Activated CD4-positive, alpha-beta T cell treated with anti-CD3 and anti-CD28 coated beads, Interleukin-2, amount 50 U/mL, for 48 hours (primary cell): ENCODE measurements at places on chromosomes 5 and 9.
A peak's percentile ranks its signal among the peaks of the same experiment; 100 is the strongest.

DNA sequence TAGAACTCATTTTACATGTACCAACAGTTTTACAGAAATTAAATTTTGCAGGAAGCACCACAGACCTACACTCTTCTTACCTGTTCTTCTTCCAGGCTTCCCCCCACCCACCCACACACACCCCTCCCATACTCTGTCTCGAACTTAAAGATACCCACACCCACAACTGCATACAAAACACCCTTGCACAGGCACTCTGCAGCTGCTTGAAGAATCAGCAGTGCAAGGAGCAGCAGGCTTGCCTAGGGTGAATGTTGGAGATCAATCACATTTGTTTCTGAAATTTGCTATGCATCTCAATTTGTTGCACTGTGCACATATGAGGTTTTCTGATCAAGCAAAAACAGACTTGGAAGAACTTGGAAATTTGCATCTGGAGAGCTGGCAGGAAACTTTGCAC is 77.5 kb upstream of the TGFBR1 start:
- DNase-seq = no peak

- DNase-seq = no peak
Observed at GRCh38 chr5:12110629-12111028, 206.4 kb upstream of the CTNND2 start.

DNA sequence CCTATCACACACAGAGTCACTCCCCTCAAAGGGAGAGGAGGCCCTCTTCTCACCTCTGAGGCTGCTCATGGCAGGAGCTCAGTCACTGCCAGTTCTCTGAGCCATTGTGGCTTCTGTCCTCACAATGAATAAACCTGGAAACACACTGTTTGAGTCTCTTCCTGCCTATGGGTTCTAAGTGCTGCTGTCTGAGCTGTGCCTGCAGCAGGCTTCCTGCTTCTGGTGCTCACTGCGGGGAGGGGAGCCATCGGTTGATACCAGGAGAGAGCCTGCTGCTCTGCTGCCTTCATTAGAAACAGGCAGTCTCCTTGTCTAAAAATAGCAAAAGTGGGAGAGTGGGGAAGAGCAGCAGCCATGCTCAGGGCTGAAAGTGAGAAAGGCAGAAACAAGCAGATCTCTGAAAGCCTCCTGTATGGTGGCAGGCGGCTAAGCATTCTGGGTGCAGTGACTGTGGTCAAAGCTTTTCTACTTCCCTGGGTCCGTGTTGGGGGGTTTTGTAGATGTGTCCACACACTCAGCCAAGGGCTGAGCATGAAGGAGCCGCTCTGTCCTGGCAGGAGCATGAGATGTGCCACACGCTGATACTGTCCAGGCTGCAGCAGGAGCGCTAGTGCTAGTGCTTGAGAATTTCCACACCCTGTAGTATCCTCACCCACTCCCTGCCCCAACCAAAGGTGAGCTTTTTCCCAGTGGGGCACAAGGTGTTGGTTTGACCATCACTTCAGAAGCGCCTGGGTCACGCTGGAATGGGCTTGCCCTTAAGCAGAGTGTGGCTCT is 34.2 kb downstream of the PRKACG start:
- peak; percentile 30 for DNase-seq

DNA sequence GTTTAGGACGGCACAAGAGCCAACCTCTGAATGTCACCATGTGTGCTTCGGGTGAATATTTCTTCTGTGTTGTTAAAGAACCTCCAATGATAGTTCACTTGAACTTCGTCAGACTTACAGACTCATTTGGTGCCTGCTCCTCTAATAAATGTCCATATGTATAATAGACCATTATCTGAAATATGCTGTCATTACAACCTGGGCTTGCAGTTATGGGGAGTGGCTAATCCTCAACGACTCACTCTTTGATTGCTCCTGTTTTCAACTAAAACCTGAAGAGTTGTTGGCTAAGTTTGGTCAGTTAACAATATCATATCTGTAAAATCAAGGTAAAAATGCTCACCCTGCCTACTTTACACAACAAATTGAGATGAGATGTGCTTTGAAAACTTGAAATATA is 298.7 kb upstream of the PTGER4 start:
- DNase-seq = no peak

- no peak for DNase-seq
Observed at GRCh38 chr5:150703762-150704161, 2.9 kb upstream of the RBM22 start.

- DNase-seq = no peak
Observed at GRCh38 chr9:121298689-121299466, 30.9 kb downstream of the GSN start.

DNA sequence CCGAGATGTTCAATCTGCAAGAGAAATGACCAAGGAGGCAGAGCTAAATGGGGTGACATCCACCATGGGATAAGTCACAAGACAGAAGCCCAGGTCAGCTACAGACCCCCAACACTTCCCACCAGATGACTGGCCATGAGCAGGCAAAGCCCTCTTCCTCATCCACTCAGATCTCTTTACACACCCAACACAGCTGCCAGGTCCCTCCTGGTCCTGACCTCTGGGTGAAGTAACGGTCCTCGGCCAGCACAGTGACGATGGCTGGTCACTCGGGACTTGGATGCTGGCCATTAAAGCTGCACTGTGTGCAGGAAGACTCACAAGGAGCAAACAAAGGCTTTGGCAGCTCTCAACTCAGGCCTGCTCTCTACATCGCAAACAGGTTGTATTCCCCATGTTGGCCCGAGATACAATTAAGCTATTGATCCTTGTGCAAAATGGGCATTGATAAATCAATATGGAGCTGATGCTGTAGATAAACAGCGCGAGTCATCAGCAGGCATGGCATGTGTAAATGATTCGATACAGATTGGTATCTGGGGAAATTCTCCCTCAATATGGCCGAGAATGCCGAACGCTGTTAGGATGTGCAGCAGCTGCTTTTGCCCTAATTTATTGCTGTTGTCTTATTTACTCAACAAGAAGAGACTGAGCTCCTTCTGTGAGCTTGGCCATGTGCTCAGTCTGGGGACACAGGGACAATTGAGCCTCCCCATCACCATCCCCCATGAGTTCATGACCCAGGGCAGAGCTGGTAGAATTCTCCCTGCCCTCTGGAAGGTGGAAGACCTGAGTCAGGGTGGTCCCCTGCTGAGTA is 98.7 kb downstream of the C5orf15 start:
- no peak for DNase-seq

DNA sequence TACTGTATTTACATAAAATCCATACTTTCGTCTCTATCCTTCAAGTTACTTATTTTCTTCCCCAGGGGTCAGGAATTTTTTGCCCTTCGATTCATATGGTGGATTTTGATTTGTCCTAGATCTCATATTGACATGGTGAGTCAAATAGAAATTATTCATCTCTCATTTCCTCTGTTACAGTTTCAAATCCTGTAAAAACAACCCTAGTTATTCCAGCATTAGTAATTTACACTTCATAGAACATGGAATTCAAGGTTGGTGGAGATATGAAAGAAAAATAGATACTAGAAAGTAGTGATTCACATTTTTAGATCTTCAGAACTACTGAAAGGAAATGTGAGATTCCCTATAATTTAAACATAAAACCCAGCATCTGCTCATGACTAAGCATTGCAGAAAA is 1331.0 kb upstream of the CDH9 start:
- DNase-seq = no peak

DNA sequence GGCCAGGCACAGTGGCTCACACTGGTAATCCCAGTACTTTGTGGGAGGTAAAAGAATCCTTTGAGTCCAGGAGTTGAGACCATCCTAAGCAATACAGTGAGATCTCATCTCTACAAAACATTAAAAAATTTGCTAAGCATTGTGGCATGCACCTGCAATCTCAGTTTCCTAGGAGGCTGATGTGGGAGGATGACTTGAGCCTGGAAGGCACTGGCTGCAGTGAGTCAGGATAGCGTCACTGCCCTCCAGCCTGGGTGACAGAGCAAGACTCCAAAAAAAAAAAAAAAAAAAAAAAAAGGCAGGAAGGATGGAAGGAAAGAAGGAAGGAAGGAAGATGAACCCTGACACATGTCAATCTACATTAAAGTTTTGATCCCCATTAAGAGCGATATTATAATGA is 1452.2 kb upstream of the ACO1 start:
- DNase-seq = no peak

GRCh38 chr9:90815183-90815943 is 13.7 kb downstream of the SYK start:
- DNase-seq = no peak

- no peak for DNase-seq
Observed at GRCh38 chr9:2876726-2877125, 32.8 kb upstream of the PUM3 start.

DNA sequence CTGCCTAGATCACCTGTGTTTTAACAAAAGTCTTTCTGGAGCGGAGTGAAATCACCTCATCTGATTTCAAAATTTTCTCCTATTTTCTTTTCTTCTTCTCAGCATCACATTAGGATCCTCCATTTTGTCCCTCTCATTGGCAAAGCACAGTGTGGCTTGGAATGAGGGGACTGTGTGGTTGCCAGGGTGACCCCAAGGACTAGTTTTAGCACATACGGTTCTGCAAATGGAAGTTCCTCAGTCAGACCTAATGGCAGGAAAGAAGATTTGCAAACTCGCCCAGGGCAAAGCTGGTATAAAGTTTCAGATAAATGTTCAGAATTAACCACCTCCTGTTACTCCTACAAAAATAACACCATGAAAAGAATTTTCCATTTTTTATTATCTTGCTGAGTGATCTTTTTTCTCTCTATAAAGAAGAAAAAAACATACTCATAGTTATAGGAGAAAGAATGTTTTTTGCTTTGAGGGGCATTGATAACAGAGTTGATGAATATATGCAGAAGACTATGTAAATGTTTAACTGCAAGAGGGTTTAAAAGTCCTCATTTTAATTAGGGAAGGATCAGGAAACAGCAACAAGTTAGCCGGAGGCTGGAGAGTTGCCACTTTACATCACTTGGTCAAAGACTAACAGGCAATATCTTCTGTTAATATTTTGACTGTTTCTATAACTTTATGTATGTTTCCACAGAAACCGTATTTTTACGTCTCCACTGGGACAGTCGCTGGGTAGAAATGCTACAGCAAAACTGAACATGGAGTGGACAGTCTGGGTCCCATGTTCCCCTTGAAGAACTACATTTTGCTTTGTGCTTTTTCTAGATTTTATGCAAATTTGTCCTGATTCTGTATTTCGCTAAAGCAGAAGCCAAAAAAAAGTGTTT is 257.8 kb downstream of the NR2F1-AS1 start:
- no peak for DNase-seq

DNA sequence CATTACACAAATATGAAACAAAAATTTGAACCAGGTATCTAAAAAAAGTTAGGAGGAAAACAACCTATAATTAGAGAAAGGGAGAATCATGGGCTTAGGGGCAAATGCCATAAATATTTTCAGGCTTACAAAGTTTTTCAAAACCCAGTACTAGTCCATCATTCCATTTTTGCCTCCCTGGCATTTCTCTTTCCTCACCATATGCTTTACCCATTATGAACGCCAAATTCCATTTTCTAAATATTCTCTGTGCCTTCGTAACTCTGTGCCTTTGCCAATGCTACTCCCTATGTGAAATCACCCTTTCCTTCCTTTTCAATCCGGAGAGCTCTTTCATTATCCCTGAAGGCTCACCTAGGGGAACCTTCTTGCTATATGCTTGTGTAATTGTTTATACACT is 434.1 kb downstream of the ZSWIM6 start:
- DNase-seq = no peak
